ENCODE measurements at places on chromosomes 7 and 10.

- no peak for DNase-seq
These were observed 50.0 kb upstream of the PTN start for GRCh38 chr7:137393570-137393969.

- no peak for DNase-seq
These were observed 22.3 kb downstream of the TYW1 start for GRCh38 chr7:67018940-67019339.

GRCh38 chr7:55255496-55256445 is 109.4 kb upstream of the LANCL2 start:
- DNase-seq: peak; percentile 79

DNA sequence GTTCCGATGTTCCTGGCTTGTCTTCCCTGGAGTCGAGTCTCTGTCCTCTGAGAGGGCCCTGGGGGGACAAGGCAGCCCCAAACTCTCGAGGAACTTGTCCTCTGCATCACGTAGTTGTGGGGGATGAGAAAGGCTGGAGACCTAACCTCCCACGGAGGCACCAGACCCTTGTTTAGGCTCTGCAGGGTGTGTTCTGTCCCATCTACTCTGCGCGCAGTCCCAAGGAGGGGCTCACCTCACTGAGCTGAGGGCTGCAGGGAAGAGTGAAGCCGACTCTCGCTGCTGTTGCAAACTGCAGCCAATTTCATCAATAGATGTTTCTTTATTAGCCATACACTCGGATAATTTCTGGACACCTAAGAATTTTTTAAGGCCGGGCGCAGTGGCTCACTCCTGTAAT is 186.7 kb upstream of the ADARB2 start:
- no peak for DNase-seq

DNA sequence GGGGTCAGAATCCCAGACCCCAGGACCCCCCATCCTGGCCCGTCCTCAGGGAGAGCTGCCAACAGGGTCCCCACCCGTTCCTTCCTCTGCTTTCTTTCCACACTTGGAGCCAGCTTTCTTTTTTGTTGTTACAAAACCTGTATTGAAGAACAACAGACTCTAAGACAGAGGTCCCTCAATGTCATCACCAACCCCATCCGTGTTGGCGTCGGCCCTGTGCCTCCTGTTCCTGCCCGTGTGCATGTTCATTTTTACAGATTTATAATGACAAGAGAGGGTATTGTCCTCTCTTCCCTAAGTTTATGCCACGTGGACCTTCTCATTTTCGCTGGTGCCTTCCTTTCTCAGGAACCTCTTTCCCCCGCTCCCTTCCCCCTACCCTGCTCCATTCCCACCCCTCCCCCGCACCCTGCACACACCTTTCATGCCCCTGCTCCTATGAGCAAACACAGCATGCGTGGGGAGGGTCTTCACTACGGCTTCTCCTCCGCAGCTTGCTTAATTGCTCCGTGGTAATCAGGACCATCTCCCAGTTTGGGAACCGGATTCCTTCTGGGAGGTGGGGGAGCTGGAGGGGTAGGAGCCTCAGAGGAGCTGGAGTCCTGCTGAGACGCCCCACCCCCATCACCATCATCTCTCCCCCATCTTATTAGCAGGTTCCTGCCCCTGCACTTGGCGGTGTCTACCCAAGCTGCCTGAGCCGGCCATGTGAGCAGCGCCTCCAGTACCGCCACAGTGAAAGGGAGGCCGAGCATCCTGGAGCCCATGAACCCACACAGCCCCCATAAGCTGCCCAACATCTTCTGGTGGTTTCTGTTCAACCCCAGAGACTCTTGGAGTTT is 88.0 kb upstream of the INSIG1 start:
- DNase-seq: no peak

GRCh38 chr7:157272351-157273207 is 64.2 kb upstream of the DNAJB6 start:
- no peak for DNase-seq

DNA sequence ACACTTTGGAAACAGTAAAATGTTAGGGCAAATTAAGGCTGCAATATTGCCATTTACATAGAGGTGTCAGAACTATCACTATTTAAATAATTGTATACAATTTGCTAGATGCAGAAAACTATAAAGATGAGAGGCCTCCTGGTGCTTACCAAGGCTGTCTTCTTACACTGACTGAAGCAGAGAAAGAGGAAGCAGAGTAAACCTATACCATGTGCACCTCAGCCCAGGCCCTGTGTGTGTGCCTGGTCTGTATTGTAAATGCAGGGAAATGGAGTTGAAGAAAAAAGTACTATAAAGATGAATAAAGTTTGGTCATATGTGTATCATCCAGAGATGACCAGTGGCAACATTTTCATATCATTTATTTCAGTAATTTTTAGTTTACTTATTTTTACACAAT is 29.2 kb downstream of the ELMO1 start:
- no peak for DNase-seq

GRCh38 chr10:44261296-44261695 is 123.6 kb downstream of the CXCL12 start:
- no peak for DNase-seq

DNA sequence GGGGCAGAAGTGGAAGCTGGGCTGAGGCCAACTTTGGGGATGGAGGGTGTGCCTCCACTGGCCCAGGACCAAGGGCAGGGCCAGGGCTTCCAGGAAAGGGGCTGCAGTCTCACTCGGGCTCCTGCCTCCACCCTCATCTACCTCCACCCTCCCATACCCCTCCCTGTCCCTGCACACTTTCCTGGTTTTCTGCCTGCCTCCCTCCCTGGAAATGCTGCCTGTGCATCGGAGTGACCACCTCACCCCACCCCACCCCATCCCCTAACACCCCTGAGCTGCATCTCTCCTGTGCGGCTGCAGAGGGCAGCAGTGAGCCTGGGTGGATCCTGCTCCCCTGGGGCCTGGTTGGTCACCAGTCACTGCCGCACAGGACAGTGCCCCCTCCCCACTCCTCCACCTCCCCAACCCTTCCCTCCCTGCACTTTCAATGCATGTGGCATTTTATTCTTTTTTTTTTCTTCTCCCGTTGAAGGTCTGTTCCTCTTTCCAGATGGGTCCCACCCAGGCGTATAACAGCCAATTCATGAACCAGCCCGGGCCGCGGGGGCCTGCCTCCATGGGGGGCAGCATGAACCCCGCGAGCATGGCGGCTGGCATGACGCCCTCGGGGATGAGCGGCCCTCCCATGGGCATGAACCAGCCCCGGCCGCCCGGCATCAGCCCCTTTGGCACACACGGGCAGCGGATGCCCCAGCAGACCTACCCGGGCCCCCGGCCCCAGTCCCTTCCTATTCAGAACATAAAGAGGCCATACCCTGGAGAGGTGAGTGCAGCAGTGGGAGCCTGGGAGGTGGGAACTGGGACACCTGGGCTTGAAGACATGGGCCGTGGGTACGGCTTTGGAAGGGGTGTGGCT is 54.1 kb upstream of the PPIF start:
- peak; percentile 59 for DNase-seq

DNA sequence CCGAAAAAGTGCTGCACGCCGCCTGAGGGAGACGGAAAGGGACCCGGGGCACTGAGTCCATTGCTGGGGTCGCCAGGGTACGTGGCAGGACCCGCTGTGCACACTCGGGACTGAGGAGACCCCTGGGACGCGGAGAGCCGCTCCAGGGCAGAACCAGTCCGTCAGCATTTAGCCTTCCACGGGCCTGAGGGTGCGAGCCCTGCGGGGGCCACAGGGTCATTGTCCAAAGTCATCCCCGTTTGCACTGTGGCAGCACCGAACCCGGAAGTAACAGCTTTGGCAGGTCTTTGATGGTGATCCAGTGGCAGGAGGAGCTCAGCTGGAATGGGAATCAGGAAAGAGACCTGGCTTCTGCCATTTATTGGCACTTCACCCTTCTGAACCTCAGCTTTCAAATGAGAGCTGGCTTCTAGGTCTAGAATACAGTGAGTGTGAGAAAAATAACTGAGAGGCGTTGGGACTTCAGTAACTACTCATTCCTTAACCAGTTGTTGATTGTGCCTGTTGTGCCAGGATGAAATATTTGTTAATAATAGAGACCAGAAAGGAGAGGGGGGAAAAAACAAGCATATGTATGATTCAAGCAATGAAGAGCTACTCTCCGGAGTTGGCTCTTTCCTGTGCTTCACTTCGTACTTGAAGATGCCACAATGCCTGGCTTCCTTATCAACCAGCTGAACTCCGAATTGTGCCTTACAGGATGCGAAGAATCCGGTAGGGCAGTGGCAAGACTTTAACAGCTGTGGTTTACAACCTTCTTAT is 811 bp upstream of the ARHGAP12 start:
- DNase-seq: peak; percentile 31

Measured in stimulated activated naive CD8-positive, alpha-beta T cell treated with anti-CD3 and anti-CD28 coated beads, Interleukin-15, Interleukin-2, amounts not matched to agents 100 U/mL and 50 U/mL, for 24 hours (primary cell).